Activated CD4-positive, alpha-beta T cell treated with anti-CD3 and anti-CD28 coated beads for 24 hours (primary cell): ENCODE measurements at places on chromosomes 7 and 10.
A peak's percentile ranks its signal among the peaks of the same experiment; 100 is the strongest.

GRCh38 chr10:128573986-128574385 lies 447.8 kb upstream of the MKI67 start:
- no peak for DNase-seq

GRCh38 chr10:3757638-3758490 lies 27.1 kb downstream of the KLF6 start:
- DNase-seq, result peak; percentile 45

- DNase-seq, result no peak
These were observed 66.8 kb downstream of the LRMDA start for GRCh38 chr10:75497997-75498883.

DNA sequence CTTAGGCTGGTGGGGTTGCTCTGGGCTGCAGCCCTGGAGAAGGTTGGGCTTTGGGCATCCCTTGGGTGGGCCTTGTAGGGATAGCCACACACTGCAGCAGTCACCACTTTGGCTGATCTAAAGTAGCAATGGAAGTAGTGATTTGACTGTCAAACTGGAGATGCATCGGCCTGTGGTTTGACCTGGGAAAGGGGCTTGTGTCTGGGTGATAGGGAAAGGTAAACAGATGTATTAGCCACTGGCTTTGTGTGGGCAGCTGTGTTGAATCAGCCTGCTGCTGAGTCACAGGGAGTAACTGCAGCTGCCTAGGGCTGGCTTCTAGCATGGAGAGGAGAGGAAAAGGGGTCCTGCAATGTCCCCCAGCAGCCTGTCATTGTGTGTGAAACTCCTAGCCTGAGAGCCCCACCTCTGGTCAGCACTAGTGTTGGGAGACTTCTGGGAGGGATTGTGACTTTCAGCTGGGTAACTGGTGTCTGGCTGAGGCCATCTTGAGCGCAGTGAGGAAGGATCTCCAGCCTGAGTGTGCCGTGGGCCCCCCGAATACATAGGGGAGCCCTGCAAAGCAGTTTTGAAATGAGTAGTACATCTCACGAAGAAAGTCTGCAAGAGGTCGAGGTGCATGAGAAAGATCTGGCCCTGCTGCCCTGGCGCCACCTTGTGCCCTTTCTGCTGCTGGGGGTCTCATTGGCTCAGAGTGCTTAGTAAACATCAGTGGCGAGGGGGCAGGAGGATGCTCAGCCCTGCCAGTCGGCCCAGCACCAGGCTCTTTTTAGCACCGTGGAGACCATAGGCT lies 117.3 kb downstream of the FANK1 start:
- no peak for DNase-seq

DNA sequence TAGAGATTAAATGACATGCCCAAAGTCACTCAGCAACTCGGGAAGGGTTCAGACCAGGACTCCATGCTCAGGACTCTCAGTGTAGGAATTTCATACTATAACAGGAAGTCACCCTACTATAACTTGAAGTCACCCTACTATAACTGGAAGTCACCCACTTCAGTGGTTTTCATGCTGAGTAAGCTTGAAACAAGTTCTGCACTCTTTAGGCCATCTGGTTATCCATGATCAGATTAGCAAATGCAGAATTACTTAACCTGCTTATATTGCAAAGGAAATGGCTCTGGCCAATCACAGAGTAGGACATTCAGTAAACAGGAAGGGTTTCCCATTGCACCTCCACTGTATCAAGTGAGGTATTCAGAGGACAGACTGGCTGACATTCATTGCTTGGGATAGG lies 1240.4 kb downstream of the GATA3 start:
- no peak for DNase-seq

DNA sequence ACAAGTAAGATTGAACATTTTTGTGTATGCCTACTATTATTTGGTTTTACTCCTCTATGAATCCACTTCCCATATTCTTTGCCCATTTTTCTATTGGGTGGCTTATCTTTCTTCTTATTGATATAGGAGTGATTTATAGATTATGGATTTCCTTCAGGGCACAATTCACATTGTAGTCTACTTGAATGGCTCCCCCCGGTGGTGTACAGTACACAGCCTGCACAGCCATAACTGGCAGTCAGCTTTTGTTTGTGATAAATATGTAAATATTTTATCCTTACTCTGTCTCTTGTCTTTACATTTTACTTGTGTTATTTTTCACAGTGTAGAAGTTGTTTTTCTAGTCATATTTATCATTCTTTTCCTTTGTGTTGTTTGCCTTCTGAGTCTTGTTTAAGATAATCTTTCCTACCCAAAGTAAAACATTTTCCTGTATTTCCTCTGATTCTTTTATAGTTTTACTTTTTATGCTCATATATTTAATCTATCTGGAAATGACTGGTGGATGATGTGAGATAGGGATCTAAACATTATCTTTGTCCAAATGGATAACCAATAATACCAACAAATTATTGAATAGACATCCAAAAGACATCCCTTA lies 23.9 kb upstream of the CALD1 start:
- no peak for DNase-seq

GRCh38 chr7:24757353-24758275 lies at the start of gene GSDME:
TSS of gene GSDME (minus strand) at chr7:24757464. CDS start at chr7:24749774, 7,690 bp downstream.
- DNase-seq, result no peak

- no peak for DNase-seq
These were observed 1.0 kb upstream of the ZNF800 start for GRCh38 chr7:127393368-127394058.
